OCI-M1 (cell line): ENCODE measurements at places on chromosomes 13 and 19.

GRCh38 chr13:112690283-112690929 is 568 bp downstream of the ATP11A start:
- peak; percentile 57 for DNase-seq

- DNase-seq = no peak
Measured at GRCh38 chr13:42649831-42650230, 75.9 kb downstream of the TNFSF11 start.

- DNase-seq = no peak
Measured at GRCh38 chr13:60453490-60453889, 56.5 kb downstream of the TDRD3 start.

GRCh38 chr13:24613755-24614154 is 66.5 kb upstream of the ATP12A start:
- DNase-seq = no peak

DNA sequence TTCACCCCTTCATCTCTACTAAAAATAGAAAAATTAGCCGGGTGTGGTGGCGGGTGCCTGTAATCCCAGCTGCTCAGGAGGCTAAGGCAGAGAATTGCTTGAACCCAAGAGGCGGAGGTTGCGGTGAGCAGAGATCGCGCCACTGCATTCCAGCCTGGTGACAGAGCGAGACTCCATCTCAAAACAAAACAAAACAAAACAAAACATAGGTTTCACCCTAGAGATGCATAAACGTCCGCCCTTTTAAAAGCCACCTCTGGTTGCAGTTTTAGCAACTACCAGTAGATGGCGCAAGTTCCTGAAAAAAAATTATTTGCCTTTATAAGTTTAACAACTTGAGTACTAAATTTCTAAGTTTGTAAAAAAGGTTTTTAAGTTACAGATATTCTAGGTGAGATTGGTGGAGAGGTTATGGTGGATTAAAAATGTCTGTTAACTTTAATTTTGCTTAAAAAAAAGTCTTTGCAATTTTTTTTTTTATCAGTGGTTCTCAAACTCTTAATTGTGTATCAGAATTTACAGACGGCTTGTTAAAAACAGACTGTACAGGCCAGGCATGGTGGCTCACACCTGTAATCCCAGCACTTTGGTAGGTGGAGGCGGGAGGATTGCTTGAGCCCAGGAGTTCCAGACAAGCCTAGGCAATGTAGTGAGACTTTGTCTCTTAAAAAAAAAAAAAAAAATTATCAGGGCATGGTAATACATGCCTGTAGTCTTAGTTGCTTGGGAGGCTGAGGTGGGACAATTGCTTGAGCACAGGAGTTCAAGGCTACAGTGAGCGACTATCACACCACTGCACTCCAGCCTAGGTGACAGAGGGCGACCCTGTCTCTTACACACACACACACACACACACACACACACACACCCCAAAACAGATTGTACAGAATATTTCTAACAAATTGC is 42.1 kb downstream of the NAA16 start:
- peak; percentile 70 for DNase-seq

GRCh38 chr13:23903906-23904280 is 6.6 kb upstream of the C1QTNF9B start:
- no peak for DNase-seq

DNA sequence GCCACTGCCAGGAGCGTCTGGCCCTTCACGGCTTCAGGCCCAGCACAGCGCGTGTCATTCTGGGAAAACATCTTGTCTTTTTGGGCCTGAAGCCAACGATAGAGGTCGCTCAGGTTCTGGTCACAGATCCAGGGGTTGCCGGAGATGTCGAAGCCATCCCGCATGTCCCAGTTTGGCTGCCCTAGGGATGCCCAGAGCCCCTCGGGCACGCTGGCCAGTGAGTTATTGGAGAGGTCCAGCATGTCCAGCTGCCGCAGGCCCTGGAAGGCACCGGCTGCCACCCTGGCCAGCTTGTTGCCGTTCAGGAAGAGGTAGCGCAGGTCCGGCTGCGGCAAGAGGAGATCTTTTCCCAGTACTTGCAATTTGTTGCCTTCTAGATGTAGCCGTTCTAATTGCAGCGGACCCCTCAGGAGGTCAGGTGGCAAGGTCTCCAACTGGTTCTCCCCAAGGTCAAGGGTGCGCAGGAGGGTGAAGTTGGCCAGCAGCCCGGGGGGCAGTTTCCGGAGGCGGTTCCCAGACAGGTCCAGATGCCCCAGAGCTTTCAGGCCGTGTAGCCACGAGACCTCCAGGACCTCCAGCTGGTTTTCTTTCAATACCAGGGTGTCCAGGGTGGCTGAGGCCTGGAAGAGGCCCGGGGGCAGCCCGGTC is 1.8 kb downstream of the LRG1 start:
- no peak for DNase-seq

DNA sequence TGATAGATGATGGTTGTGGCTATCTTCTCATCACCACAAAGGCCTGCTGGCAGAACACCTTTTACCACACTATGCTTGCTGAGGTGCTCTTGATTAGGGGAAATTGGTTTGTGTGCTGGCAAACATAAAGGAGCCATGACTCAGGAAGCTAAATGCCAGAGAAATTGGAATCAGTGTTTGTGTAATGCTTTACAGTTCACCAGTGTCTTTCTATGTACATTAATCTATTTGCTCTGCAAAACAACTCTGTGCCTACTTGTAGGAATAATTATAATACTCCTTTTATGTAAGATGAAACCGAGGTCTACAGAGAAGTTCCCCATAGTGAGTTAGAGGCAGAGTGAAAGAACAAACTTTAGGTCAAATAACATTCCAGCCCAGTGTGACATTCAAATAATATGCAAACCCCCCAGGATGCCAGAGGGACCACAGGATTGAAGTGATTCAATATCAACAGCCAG is 390.5 kb upstream of the HTR2A start:
- DNase-seq = no peak

DNA sequence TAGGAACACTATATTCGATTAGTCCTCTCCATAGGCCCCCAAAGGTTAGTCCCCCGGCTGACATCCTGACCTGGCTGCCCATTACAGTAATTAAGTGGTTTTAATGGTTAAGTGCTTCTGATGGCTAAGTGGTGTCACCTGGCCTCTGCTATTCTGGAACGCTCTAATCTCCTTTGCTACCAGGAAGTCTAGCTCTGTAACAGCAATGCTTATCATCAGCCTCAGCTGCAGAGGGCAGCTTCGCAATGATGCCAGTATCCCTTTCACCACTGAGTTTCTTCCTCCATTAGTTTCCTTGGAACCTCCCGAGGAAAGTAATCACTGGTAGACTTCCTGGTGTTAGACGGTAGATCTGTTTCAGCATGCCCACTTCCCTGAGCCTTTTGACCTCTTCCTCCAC is 8.6 kb upstream of the RNF6 start:
- DNase-seq = no peak

DNA sequence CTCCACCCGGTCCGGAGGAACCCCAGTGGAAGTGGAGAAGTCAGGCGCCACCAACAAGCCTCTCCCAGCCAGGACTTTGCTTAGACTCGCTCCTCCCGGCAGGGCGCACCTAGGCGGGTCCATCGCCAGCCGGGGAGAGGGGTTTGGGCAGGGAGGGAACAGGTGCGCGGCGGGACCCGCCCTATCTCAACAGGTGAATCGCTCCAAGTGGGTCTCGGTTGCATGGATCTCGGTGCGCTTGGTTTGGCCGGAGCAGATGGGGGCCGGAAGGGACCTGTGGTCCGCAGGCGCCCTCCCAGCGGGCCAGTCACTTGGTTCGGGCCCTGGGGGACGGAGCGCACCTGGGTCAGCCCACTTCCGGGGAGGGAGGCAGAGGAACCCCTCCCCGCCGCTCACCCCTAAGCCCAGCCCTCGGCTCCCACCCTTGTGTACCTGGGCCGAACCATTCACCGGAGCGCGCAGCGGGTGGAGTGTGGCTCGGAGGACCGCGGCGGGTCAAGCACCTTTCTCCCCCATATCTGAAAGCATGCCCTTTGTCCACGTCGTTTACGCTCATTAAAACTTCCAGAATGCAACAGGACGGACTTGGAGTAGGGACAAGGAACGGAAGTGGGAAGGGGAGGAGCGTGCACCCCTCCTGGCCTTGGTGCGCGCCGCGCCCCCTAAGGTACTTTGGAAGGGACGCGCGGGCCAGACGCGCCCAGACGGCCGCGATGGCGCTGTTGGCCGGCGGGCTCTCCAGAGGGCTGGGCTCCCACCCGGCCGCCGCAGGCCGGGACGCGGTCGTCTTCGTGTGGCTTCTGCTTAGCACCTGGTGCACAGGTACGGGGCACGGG is at the start of gene LSR:
Gene LSR, plus strand, starts transcription at position 693 of the 836 bp plus-strand sequence. Its CDS starts 21 bp downstream, at position 714.
- no peak for DNase-seq
